Adrenal gland (tissue), 19 donors: ENCODE measurements at places on chromosomes 12 and 14.

DNA sequence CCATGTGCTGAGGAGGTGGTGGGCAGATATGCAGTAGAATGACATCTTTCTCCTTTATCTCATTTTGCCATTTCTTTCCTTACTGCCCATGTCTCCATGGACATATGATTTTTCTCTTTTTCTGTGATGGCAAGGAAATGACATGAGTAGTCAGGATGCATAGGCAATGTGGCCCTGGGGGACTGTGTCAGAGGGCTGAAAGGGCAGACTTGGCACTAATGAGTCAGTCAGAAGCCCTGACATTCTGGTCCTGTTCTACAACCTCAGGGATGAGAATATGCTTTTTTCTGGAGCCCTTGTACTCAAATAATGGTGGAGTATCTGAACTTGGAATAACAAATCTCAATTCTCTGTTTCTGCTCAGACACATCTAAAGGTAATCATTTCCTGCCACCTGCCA, 167.8 kb downstream of the TMEM117 start:
- DNase-seq, result no peak

GRCh38 chr12:22339691-22340090, 5.2 kb upstream of the ST8SIA1 start:
- DNase-seq, result no peak

GRCh38 chr12:27981874-27982273, 9.3 kb upstream of the PTHLH start:
- DNase-seq, result no peak

- DNase-seq, result no peak
These were observed 375.5 kb downstream of the RAD51B start for GRCh38 chr14:68195126-68195525.

GRCh38 chr14:30115756-30116155, 188.1 kb upstream of the PRKD1 start:
- DNase-seq, result no peak

- no peak for DNase-seq
These were observed 3.4 kb upstream of the DDX55 start for GRCh38 chr12:123598522-123598921.

GRCh38 chr14:91252871-91253794, 8.6 kb upstream of the GPR68 start:
- DNase-seq, result peak; percentile 26

DNA sequence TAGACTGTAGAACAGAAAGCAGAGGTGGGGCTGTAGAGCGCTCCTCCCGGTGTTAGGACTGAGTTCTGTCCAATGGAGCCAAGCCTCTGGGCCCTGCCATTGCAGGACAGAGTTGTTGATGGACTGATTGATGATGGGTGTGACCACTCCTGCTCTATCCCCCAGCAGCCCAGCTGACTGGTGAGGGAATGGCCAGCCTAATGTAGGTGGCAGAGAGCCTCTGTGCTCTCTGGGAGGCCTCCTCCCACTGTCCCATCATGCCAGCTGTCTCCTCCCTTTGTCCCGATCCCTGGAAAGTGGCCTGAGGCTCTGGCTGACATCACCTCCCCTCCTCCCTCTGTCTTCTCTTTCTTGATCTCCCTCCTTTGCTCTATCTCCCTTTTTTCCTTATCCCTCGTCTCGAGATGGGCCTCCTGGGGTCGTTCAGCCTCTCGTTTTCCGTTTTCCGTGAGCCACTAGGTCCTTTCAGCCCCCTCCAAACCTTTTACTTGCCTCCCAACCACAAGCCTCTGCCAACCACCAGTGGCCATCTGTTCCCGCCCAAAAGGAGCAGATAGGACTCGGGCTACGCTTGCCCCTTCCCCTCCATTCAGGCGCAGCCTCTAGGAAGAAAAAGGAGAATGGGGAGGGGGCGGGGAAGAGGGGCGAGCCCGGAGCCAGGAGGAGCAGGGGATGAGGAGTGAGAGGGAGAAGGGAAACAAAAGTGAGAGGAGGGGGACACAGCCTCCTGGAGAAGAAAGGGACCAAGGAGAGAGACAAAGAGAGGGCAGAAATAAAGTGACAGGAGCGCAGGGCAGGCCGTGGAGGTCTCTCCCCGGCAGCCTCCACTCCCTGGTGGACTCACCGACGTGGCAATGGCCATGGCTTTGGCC, 572 bp downstream of the EFS start:
- no peak for DNase-seq

DNA sequence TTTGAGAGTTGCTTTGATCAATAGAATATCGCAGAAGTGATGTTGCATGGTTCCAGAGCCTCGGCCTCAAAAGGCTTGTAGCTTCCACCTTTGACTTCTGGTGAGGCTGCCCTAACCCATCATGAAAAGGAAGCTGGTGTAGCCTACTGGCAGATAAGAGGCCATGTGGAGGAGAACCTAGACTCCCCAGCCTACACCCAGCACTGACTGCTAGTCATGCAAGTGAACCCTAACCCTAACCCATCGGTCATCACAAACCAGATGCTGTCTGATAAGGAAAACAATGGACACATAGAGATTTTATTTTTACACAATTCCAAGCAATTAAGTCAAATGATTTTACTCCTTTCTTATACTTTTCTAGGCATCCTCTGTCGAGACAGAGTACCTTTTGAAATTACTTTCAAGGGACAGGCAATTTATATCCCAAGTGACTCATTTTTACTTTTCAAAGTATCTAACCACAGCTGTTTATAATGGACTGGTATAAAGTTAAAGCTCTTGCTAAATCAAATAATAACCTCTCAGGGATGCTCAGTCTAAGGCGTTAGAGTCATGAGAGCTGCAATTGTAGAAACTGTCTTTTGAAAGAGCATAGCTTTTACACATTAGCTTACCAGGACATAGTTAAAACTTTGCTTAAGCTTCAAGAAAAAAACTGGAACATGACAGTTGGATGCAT, 17.6 kb downstream of the PTPRB start:
- DNase-seq, result no peak

DNA sequence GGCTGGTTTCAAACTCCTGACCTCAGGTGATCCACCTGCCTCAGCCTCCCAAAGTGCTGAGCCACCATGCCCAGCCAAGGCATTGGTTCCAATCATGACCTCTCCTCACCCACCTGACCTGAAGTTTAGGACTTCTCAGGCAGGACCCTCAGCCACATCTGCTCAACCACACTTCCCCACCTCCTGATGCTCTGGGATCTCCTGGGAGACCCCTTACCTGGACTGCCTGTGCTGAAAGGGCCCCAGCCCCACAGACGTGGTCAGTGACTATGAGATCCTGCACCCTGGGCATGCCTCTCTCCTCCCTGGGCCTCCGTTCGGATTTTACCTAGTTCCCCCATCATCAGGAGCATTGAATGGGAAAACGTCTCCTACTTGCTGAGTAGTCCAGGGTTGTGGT, 18.0 kb downstream of the GSC start:
- no peak for DNase-seq

DNA sequence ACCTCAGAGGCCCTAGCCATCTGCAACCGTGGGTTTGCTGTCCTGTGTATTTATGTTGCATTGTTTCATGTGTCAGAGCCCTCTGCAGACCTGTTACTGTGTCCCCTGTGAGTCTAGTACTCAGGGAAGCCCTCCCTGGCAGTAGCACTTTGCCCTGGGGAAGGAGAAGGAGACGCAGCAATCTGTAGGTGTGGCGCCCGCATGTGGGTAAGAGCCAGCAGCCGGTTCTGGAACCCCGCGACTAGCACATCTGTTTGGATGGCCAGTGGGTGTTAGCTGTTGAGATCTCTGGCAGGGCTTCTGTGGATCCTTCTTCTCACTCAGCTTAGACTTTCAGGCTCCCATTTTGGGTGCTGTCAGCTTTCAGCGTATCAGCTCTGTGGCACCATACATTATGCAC, 57.0 kb downstream of the TECPR2 start:
- DNase-seq, result no peak

- DNase-seq, result no peak
These were observed 286.2 kb downstream of the CACNA1C start for GRCh38 chr12:2338991-2339431.

DNA sequence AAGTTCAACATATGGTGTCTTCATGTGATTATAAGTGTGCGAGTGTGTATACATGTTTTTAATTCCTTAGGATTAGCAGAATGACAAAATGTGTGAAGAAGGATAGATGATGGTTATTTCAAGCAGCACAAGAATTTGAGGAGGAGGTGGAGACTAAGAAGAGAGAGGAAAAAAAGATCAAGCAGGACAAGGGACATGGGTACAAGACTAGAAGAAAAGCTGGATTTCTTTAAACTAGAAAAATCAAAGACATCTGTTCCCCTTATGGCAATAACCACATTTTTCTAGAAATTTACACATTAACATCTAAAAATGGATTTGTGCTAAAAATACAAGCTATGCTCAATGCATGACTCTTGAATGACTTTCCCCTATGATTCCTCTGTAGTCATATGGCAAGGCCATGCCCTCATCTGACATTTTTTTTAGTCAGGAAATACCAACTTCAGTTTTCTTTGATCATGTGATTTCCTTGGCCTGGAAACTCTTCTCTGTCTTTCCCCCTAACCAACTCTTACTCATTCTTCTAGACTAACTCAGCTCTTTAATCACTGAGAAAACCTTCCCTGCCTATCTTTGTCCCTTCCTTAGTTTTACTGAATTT, 435.8 kb downstream of the NRXN3 start:
- no peak for DNase-seq

DNA sequence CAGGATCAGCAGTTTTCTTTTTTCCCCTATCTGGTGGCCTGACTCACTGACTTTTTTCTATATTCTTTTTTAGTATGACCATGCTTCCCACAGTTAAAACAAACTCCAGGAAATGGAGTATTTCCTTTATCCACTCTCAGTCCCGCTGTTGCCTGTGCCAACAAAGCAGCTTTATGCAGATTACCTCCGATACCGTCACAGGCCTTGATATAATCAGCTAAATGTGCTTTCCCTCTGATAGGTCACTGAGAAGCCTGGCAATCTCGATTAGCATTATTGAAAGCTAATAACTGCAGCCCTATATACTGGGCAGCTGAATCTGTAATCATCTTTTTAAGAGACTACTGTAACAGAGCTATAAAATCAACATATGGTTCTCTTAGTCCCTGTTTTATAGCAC, 243.6 kb downstream of the KIF21A start:
- no peak for DNase-seq

DNA sequence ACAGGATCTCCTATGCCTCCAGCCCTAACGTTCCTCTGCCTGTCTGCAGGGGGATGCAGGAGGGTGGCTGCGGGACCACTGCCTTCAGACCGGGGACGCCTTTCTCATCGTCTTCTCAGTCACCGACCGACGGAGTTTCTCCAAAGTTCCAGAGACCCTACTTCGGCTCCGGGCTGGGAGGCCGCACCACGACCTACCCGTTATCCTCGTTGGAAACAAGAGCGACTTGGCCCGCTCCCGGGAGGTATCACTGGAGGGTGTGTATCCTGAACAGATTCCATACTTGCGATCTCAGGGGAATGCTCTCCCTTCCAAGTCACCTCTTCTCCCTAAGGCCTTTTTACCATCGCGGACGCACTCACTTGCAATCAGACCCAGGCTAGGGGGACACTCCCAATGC, 3.0 kb downstream of the REM2 start:
- DNase-seq, result peak; percentile 32

DNA sequence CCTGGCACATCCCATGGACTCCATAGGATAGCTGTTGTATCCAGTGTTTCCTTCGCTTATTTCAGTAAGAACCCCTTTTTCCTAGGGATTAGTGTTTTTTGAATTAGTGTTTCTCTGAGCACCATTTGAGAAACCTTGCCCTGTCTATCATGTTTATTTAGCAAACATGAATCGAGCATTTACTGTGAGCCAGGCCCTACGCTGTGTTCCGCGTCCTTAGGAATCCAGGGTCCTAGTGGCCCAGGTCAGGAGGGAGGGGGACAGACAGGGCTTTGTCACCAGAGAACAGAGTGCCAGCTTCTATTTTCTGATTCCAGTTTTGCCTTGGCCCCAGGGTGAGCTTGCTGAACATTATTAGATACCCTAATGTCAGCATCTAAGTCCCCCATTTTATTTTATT, 2.5 kb downstream of the TEAD4 start:
- DNase-seq, result no peak

- DNase-seq, result no peak
These were observed 315.4 kb upstream of the KITLG start for GRCh38 chr12:88895634-88896033.

- no peak for DNase-seq
These were observed 7.3 kb downstream of the GIT2 start for GRCh38 chr12:109988903-109989302.

GRCh38 chr12:109915171-109916040, 15.3 kb downstream of the TCHP start:
- no peak for DNase-seq

GRCh38 chr12:51187370-51187987, 14.5 kb upstream of the TFCP2 start:
- no peak for DNase-seq

DNA sequence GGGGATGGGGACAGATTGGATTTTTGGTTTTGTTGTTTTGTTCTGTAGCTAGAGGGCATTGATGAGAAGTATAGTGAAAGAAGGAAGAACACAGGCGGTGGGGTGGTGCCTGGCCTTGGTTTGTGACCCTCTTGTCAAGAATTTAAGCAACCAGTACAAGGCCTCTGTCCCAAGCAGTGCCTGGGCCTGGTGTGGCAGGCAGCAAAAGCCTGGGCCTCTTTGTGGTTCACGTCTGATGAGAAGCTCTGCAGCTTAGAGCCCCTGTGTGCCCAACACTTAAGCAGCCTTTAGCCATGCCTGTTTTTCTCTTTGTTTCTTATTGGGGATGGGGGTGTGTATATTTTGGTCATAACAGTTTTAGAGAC, 98.0 kb downstream of the PPP2R5C start:
- no peak for DNase-seq

- DNase-seq, result no peak
These were observed 215.3 kb downstream of the ATP23 start for GRCh38 chr12:58156697-58157096.

- no peak for DNase-seq
These were observed 3.7 kb upstream of the NOS1 start for GRCh38 chr12:117365049-117365616.

- DNase-seq, result no peak
These were observed 12.2 kb downstream of the TEDC1 start for GRCh38 chr14:105503296-105503640.

DNA sequence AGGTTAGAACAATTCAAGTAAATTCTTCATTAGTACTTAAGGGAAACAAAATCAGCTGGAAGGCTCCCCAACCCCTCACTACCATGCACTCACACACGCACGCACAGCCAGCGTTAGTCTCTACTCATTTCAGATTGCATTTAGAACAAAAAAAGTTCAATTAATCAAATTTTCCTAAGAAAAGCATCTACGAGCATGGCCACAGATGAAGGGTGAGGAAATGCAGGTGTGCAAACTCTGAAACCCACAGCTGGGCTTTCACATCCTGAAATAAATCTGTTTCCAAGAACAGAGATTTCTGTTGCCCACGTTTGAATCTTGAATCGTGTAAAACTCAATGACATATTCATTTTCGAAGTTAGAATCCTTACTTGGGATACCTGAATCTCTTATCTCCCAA, 62.6 kb downstream of the SEL1L start:
- DNase-seq, result no peak

GRCh38 chr14:73645248-73645610, 443 bp downstream of the DNAL1 start:
- DNase-seq, result no peak
